ENCODE measurements at places on chromosomes 6 and 20.

- no peak for DNase-seq
Observed at GRCh38 chr6:11538819-11539468, 1.4 kb downstream of the TMEM170B start.

GRCh38 chr6:1436334-1437306, 47.2 kb downstream of the FOXF2 start:
- peak; percentile 80 for DNase-seq

- DNase-seq = no peak
Observed at GRCh38 chr20:2822073-2822472, 5.9 kb downstream of the TMEM239 start.

DNA sequence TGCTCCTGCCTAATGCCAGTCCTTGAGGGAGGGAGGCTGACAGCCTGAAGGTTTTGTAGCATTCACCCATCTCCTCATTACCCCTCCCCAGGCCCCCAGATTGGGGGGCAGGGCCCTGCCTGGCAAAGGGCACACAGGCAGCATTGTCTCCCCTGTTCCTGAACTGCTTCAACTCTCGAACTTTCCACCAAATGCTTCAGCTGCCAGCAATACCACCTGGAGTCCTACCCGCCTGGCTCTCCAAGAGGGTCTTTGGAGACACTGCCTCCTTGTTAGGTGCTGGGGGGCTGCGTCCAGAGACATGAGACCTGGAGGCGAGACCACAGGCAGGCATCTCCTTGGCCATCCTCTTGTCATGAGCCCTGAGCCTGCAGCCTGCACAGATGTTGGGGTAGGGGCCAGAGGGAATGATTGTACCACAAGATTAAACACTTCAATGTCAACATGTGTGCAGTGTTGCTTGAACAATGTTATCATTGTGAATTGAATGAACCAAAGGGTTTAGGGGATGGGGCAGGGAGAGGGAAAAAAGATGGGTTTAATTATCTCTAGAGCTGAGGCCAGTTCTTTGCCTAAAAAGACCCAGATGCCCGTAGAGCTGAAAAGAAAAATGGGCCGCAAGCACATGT, 25.0 kb downstream of the BMP7 start:
- DNase-seq = no peak

DNA sequence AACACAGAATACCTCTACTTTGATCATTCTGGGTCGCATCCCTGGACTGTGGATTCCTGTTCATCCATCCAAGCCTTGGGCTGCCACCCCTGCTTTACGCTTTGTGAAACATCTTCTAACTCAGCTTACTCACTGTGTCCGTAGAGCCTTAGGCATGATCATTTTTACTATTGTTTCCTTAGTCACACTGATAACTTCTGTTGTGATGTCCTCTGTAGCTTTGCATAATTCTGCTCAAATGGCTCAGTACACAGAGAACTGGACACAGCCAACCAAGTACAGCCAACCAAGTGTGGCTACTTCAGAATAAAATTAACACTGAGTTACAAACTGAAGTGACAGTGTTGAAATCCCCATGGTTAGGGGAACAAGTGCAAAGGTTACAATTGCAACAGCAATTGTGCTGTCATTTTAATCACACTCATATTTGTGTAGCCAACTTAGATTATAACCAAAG, 8.6 kb upstream of the FKBP1A start:
- peak; percentile 55 for DNase-seq

DNA sequence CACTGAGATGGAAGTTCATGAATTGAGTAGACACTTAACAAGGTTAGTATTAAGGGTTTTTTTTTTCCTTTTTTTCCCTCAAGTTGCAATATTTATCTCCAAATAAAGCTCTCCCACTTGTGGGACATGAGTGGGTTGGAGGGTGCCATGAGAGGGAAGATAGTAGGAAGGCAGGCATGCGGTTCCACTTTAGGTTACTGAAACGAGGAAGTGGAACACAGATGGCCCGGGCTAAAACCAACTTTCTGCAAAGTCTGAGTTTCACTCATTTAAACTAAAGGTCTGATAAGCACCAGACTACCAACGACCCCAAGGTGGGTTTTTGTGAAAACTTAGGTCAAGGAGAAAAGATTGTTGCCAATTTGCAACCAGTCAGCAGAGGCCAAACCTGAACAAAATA, 42.2 kb downstream of the TBC1D7 start:
- no peak for DNase-seq

- DNase-seq = no peak
Observed at GRCh38 chr6:6803180-6803977, 214.9 kb downstream of the LY86 start.

GRCh38 chr6:61622601-61623000, 663.4 kb downstream of the KHDRBS2 start:
- DNase-seq = no peak

DNA sequence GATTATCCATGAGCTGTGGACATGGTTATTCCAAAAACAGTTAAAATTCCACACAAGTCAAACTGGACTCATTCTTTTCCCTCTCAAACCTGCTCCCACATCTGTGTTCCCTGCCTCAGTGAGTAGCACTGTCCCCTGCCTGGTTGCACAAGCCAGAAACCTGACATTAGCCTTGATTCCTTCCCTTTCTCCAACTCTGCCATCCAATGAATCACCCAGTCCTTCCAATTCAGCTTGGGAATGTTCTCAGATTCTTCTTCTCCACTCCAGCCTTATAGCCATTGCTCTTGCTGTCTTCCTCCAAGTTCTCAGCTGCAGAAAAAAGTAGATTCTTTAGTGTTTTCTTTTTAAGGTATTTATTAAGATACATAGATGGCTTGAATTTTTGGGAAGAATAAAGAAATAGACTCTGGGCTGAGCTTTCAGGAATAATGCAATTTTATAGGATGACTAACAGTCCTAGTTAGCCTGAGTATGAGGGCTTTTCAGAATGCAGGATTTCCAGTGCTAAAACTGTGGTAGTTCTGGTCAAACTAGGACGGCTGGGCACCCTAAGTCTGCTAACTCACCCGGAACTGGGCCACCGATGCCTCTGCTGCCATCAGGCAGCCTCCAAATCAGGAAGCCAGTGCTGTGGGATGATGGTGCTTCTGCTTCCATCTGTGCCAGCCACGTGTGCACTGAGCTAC, 18.2 kb upstream of the SASH1 start:
- DNase-seq = no peak

Measured in NCI-H526 (cell line).